Ascending aorta (tissue), 2 donors: ENCODE measurements at places on chromosomes 16 and 17.

- no peak for DNase-seq
Observed at GRCh38 chr16:88790312-88791211, 5.5 kb upstream of the PIEZO1 start.

DNA sequence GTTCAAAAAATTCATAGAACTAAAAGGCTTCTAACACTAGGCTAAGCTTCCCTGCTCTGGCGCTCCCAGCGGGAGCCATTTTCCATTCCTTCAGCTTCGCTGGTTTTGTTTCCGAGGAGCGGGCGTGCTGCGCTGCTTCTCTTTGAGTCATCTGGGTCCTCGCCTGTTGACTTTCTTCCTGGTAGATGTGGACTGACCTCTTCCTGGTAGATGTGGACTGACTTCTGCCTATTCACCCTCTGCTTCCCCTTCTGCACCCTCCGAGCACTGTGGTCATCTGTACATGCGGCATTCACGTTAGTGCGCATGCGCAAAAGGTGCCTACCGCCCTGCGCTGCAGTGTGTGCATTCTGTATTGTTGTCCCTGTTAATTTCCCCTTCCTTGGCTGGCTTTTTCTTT lies 40.8 kb upstream of the SEC14L1 start:
- DNase-seq, result peak; percentile 76

DNA sequence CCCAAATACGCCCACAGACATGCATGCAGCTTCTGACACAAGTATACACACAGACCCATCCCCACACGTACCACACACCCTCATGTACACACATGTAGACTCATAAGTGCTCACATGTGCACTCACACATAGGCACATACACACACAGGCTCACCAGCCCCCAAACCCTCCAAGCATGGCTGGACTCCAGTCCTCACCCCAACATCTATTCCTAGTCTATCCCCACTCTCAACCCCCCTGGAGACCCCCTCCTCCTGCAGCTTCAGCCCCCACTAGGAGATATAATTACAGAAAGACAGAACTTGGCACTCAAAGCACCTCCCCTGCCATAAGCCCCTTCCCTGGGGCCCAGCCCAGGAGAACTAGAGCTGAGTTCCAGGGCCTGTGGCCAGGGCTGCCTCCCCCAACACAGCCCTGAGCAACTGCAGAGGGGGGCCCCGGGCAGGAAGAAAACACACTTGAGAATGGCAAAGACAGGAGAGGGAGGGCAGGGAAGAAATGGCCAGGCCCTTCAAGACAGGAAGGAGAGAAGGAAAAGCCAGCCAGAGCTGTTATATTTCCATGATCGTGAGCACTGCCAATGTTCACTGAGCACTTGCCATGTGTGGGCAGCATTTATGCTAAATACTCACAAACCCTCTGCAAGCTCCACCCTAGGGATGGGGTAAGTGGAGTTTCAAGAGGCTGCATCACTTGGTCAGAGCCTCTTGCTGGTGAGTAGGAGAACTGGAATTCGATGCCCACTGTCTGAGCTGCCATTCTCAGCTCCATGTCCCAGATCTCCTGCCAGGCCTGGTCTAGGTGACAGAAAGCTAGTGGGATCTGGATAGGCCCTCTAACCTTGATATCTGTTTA lies 224.5 kb downstream of the ZNF423 start:
- DNase-seq, result no peak

- no peak for DNase-seq
Observed at GRCh38 chr16:88686062-88686438, 257 bp downstream of the SNAI3 start.

DNA sequence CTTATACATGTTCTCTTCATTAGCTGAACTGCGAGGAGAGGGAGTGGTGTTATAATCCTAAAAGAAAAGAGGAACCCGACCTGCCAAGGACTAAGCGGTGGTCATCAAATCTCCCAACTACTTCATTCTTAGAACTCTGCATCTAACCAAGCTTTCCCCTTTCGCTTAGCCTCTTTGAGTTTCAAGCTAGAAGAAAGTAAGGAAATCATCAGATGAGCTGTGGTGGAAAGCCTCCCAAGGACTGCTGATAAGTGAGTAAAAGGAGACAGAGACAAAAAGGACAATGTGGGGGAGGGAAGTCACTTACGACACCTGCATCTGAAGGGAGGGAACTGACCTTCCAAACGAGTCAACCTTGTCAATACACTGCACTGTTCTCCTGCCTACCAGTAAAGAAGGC lies 121.3 kb downstream of the TRIM37 start:
- no peak for DNase-seq

DNA sequence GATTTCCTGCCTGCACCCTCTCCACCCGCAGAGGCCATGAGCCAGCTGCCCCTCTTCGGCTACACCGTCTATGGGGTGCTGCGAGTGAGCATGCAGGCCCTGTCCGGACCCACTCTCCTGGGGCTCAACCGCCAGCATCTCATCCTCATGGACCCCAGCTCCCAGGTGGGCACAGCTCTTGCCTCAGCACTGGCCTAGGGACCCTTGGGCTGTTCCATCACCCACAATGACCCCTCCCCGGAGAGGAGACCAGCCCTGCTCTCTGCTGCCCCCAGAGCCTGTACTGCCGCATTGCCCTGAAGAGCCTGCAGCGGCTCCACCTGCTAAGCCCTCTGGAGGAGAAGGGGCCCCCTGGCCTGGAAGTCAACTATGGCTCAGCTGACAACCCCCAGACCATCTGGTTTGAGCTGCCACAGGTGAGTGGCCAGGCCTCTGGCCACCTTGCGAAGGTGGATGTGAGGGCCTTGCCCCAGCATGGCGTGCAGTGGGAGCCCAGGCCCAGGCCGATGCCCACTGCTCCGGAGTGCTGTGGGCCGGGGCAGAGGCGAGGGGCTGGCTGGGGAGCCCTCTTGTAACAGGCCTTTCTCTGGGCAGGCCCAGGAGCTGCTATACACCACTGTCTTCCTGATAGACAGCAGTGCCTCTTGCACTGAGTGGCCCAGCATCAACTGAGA lies 7.3 kb upstream of the SMIM5 start:
- DNase-seq, result no peak

DNA sequence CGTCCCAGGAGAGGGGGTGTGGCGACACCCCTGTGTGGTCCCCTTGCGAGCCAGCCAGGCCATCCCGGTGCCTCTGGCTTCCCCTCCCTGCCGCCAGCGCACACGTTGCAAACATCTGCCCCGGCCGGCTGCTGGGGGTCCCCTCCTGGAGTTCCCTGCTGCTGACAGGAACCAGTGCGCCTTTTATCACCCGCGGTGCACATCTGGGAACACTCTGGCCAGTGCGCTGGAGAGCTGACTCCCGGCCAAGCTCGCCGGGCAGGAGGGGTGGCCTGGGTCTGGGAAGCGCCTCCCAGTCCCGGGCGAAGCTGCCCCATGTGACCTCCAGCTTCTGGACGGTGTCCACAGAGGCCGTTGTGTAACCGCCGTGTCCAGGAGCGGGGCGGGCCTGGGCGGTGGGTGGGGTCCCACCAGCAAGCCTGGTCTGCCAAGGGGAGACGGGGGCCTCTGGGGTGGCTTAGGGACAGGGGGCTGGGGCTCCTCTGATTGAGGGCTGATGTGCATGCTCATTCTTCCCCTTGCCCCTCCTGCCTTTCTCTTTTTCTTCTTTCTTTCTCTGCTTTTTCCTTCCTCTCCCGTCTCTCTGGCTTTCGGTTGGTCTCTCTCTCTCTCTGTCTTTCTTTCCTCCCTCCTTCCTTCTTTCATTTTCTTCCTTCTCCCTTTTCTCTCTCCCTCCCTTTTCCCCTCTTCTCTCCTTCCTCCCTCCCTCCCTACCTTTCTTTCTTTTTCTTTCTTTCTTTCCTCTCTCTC lies 25.2 kb upstream of the CIBAR2 start:
- peak; percentile 95 for DNase-seq

DNA sequence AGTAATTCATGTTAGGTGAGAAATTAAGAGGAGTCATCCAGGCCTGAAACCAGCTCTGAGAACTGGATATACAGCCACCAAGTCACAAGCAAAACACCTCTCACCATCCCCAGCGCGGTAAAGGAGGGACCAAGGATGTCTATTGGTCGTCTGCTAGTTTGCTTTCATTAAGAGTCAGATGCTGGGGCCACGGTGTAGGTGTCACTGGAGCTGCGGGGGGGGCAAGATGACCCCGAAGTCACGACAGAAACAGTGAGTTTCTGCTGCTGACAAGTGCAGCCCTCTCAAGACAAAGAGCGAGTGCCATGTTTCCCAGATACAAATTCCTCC lies 790 bp downstream of the NCBP3 start:
- DNase-seq, result no peak

GRCh38 chr16:28090646-28091377 lies 27.3 kb upstream of the GSG1L start:
- DNase-seq, result no peak

DNA sequence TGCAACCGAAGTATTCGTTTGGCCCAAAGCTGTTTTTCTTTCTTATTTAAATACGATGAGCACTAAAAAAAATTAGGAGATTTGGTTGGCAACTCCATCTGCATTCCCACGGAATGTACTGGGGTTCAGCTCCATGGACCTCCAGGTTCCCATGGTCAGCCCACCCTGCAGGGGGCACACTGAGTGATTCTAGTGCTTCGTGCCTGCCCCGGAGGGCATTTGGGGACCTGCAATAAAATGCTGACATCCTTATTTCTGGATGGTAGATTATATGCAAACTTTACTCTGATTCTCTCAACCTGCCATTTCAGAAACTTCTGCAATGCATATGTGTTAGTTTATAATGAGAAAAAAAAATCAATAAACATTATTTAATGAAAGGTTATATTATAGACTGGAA lies 339.4 kb downstream of the XYLT1 start:
- DNase-seq, result no peak

GRCh38 chr17:56593646-56594319 lies at the start of gene NOG:
NOG (plus strand) TSS chr17:56593699; CDS start chr17:56594224, 525 bp downstream.
- DNase-seq, result peak; percentile 65

DNA sequence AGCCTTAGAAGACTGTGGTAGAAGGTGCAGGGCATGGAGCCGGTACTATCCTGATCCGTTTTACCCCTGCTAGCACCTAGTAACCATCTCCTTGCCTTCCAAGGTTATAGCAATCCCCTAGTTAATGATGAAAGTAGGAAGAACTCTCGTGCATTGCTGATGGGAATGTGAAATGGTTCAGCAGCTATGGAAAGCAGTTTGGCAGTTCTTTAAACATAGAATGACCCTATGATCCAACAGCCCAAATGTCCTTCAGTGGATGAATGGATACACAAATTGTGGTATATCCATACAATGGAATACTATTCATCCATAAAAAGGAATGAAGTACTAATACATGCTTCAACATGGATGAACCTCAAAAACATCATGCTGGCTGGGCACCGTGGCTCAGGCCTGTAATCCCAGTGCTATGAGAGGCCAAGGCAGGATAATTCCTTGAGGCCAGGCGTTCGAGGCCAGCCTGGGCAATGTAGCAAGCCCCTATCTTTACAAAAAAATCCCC lies 6.2 kb upstream of the SRCIN1 start:
- DNase-seq, result no peak
